ENCODE measurements at places on chromosomes 5 and 9.

DNA sequence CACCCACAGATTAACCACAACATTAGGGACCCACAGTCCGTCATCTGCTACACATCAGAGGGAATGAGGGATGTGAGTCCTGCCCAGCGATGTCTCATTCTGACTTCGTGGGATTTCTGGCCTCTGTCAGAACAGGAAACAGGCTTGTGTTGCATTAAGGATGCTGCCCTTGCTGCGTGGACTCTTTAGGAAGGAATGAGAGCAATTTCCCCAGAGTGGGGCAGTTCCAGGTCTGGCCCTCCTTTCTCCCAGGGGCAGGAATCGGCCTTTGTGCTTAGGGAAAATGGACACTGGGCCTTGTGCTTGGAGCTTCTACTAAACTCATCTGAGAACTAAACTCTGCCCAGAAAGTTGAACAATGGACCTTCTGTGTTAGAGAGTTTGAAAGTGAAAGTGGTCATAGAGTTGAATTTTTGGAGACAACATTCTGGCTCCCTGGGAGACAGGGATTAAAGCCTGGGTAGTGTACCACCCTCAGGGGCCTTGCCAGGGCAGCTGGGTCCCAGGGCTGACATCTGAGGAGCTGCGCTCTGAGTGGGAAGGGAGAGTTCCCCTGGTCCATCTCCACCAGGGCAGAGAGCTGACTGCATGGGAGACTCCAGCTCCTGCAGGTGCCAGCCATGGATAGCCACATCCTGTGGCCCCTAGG, 37.8 kb upstream of the S1PR3 start:
- DNase-seq: no peak

DNA sequence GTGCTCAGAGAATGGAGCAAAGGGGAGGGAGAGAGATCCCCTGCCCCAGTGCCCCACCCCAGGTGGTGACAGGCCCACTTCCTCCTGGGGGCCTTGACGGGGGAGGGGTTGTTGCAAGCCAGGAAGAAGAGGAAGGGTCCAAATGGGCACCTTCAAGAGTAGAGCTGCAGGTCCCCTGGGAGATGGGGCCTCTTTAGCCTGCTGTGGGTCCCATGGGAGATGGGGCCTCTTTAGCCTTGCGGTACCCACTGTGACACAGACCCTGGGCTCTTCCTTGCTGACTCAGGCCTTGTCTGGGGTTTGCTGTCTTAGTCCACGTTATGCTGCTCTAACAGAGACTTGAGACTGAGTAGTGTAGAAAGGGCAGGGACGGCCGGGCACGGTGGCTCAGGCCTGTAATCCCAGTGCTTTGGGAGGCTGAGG, 9.6 kb upstream of the TOR4A start:
- DNase-seq: no peak

DNA sequence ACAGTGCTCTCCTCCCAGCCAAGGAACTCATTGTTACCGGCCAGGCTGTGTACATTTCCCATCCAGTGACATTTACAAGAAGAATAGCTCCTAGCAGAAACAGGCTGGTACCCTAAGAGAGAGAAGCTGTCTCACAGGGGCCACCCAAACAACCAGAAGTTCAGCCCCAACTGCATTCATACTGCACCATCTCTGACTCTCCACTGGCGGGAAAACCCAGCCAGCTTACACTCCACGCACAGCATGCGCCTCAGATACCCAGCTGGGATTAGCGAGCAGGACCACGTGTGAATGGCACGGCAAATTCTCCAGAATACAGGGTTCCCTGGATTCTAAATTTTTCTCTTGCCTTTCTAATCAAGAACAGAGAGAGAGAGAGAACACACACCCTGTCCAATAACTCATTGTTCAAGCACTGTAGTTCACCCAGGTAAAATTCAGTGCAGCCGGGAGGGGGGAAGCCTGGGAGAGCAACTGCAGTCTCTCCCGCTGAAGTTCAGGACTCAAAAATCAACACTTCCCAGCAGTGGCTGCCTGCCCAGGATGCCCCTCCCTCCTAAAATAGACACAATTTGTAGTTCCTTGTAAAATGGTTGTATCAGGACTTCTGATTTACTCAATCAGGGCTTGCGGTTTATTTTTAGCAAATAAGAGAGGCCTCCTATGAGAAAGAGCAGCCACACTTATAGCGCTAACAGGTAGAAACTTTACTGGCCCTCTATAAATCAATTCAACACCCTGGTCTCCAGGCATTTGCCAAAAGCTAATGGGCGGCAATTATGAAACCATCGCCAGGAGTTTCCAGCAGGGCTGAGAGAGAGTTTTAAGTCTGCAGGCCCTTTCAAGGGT, 2.2 kb downstream of the COL23A1 start:
- DNase-seq: no peak

DNA sequence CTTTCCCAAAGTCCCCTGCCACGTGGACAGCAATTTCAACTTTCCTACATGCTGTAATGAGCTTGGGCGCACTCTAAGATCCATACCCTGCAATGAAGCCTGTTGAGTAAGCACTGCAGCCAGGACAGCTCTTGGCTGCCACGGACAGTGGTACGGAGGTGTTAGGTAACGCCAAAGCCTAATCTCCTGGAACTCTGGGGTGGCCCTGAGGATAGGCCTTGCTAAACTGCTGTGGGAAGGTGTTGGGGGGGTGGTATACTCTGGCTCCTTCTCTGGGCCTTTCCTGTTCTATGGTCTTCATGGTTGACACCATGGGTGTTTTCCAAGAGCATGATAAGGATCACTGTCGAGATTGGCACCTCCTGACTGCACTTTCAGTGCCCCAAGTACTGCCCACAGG, 66.4 kb upstream of the PITX1 start:
- no peak for DNase-seq

Measured in hematopoietic multipotent progenitor cell treated with erythropoietin and hydrocortisone succinate and interleukin-3 and kit ligand, for 4 days (in vitro differentiated cells).